Hematopoietic multipotent progenitor cell treated with erythropoietin and hydrocortisone succinate and interleukin-3 and kit ligand, for 15 days (in vitro differentiated cells): ENCODE measurements at places on chromosomes 3 and 15.

- DNase-seq: no peak
These were observed 286.9 kb downstream of the NFKBIZ start for GRCh38 chr3:102136183-102136582.

GRCh38 chr3:27905625-27906024 lies 183.5 kb upstream of the EOMES start:
- DNase-seq: no peak

- DNase-seq: no peak
These were observed 24.0 kb downstream of the IGSF10 start for GRCh38 chr3:151436675-151437446.

DNA sequence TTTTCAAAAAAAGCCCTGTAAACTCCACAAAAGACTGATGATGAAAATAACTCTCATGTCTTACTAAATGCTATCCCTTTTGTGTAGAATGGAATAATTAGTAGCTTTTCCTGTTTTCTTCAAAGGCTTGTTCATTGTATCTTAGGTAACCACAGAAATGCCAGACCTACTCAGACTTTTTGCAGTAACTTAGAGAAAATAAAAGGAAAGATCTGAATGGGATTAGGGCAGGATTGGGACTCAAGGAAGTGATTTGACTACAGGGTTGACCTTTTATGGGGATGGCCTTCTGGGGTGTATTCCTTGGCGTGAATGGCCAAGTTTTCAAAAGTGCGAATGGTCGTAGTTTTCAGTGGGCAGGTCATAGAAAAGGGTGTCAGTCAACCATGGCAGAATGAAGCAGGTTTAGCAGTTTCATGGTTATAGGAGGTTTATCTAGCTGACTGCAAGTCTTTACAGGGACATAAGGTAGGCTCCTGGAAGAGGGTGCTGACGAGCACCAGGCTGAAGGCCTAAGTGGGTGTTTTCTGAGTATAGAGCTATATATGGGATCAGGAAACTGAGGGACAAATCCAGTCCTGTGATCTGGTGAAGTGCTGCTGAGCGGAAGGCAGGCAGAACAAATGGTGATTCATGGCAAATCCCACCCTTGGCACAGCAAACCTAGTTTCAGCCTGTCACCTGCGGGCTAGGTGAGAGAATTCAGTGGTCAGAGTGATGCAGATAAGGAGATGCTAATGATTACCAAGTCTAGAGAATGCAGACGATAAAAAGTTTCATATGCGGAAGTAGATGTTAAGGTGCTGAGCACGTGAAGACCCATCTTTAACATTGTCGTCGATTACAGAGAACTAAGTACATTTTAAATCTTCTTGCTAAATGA lies 46.4 kb downstream of the IL1RAP start:
- DNase-seq: no peak

DNA sequence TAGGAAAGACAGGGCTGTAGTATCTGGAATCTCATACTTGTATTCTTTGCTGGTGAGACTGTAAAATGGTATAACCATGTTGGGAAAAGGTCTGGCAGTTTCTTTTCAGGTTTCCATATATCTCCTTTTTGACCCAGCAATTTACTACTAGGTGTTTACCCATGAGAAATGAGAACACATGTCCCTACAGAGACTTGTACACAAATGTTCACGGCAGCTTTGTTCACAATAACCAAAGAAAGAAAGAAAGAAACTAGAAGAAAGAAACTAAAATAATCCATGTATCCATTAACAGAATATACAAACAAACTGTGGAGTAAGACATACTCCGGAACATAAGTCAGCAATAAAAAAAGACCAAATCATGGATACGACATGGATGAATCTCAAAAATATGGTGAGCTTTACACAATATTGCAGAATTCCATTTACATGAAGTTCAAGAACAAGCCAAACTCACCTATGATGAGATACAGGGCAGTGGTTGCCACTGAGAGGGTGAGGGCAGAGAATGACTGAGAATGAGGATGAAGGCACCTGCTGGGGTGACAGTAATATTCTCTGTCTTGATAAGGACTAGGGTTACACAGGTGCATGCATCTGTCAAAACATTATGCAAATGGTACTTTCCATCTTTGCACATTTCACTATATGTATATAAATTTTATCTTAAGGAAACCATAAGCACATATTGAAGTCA lies 2.7 kb downstream of the RFTN1 start:
- no peak for DNase-seq

GRCh38 chr15:69035918-69036258 lies 21.4 kb downstream of the NOX5 start:
- no peak for DNase-seq

GRCh38 chr3:102866845-102867244 lies 432.0 kb downstream of the ZPLD1 start:
- DNase-seq: no peak

GRCh38 chr3:66507423-66508260 lies 6.8 kb upstream of the LRIG1 start:
- no peak for DNase-seq

- no peak for DNase-seq
These were observed 36.3 kb upstream of the FBXL22 start for GRCh38 chr15:63560741-63561448.

- DNase-seq: no peak
These were observed 194.4 kb downstream of the KBTBD8 start for GRCh38 chr3:67192466-67192865.

- DNase-seq: no peak
These were observed 90.9 kb upstream of the ZNF280D start for GRCh38 chr15:56824175-56824574.

- DNase-seq: no peak
These were observed at the start of gene IGSF11 for GRCh38 chr3:119034256-119035013. TSS of gene IGSF11 (minus strand) at chr3:119034846. CDS start at chr3:119034582, 264 bp downstream.

DNA sequence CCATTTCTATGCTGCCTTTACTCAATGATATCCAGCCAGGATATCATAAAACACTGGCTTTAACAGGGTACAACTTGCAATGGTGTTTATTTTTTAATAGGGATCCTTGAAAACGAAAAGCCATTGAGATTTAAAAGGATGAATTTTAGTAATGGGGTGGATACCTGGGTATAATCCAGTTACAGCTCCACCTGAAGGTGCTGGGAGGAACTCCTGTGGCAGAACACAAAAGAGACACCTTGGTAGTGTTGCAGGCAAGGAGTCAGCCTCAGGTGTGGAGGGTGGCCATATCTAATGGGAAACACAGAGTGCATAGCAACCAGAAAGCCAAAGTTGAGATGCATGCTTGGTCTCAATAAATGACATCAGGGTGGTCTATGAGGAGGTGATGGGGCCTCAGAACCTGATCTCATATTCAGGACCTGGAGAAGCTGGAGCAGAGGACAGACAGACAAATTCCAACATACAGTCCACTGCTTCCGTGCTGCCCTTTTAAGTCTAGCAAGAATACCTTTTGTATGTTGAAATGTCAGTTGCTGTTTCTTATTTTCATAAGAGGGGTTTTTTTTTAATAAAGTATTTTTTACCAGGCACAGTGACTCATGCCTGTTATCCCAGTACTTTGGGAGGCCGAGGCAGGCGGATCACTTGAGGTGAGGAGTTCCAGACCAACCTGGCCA lies 12.0 kb upstream of the PAQR9 start:
- DNase-seq: no peak

GRCh38 chr15:98177966-98178592 lies 217.6 kb downstream of the ARRDC4 start:
- DNase-seq: no peak

- no peak for DNase-seq
These were observed 209.0 kb downstream of the EFHB start for GRCh38 chr3:19725000-19725399.

GRCh38 chr3:178291574-178292370 lies 244.5 kb upstream of the KCNMB2 start:
- DNase-seq: no peak

GRCh38 chr3:27671101-27671500 lies 51.0 kb downstream of the EOMES start:
- DNase-seq: no peak

DNA sequence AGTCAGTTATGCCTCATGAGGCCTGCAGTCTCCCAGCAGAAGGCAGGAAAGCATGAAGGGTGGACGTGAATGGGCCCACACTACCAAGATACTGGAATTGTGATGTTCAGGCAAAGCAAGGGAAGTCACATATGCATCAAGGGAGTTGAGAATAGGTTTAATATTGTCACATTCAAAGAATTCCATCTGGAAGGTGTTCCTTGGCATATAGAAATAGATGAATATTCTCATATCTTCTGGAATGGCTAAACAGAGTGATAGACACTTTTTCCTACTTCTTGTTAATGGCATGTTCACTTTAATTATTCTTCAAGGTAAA lies 103.7 kb downstream of the CMSS1 start:
- DNase-seq: no peak

DNA sequence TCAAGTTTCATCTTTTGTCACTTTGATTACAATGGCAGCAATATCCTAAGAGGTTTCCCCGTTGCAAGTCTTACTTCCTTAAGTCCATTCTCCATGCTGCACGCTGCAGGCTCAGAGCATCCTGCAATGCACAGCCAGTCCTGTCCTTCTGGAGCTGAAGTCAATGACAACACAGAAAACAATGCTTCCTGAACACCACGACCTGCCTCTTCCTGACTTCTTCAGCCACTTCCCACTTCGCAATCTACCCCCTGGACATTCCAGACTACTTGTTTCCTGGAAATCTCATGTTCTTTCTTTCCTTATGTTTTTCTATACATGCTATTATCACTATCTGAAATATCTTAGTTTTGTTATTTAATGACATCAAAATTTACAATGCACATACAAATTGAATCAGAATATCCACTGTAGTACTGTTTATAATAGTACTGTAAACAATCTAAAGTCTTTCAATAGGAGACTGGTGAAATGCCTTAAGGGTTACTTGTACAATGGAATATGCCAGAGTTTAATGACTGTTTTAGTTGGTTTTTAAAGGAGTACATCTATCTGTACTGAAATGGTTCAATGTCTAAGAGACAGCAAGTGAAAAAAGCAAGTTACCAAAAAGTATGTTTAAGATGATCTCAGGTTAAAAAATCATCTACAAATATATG lies 113.7 kb upstream of the PRTG start:
- no peak for DNase-seq

GRCh38 chr15:32707436-32707835 lies 10.4 kb upstream of the GREM1 start:
- no peak for DNase-seq

DNA sequence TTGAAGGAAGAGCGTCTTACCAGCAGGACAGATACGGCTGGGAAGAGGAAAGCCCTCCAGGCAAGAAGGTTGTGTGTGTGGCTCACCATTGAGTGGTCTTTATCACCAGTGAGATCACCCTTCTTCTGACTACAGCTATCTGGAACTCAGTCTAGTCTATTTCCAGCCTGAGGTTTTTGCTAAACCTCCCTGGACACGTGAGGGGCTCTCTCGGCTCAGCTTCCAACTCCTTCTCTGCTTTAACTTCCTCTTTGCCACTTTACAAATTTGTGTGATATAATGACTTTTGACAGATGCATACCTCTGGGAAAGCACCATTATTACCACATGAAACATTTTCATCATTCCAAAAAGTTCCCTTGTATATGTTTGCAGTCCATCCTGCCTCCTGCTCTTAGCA lies 15.3 kb upstream of the ROPN1 start:
- no peak for DNase-seq

GRCh38 chr3:45894015-45894414 lies 7.7 kb downstream of the CCR9 start:
- DNase-seq: no peak

- DNase-seq: no peak
These were observed 17.7 kb upstream of the XIRP1 start for GRCh38 chr3:39210078-39210477.

GRCh38 chr3:189282741-189283140 lies 111.0 kb downstream of the TPRG1 start:
- DNase-seq: no peak

DNA sequence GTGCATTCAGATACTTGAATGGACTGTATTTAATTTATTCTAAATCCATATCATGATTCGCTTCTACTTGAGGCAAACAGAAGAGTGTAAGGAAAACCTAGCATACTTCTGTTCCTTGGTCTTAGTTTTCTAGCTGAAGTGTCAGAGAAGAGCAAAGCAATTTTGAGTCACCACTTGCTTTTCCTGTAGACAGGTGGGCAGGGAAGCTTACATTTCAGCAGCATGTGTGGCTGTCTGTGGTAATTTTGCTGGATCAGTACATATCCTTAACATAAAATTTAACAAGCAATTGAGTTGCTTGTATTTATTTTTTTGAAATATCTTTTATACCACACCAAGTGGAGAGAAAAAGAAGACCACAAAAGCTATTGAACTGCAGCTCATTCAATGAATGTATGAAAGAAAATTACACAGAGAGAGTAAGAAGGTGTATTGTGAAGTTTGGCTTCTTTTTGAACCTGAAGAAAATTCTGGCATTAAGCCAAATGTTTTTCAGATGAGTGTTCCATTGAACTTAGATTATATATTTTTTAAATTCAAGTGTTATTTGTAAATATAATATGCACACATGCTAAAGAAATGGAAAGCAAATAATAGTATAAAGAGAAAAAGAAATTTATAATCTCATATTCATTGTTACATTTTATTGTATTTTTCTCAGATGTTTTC lies 747.6 kb downstream of the NAALADL2 start:
- DNase-seq: peak; percentile 2
